Natural killer cell (primary cell): ENCODE measurements at places on chromosomes 5 and 9. TPM values are rescaled to one million over a fixed set of nuclear protein-coding genes. Genes with fewer than 3 reads are reported as not detected.

DNA sequence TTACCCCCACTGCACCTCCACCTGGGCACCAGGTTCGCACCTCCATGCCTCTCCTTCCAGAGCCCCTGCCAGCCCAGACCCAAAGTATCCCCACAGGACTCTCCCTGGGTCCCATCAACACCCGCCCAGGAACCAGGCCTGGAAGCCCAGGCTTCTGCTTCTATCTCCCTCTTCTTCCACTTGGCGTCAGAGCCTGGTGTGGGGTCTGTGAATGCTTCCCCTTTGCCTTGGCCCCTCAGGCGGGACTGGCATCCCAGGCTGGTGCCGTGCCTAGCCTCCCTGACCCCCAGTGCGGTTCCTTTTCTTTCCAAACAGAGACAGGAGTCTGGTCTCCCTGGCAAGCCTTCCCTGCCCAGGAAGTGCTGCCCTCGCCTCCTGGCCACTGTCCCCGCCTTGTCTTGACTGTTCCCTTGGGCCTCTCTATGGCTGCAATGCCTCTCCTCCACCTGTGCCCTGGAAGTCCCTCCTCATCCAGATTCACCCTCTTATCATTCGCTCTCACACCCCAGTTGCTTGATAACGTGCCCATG, 7.8 kb upstream of the TBC1D9B start:
- no peak for DNase-seq

- no peak for DNase-seq
Observed at GRCh38 chr9:101440714-101441230, 5.2 kb upstream of the ALDOB start.

Gene NUP155
- 27.9 TPM for total RNA-seq

Gene LHX2
- not detected for total RNA-seq

- DNase-seq: no peak
Observed at GRCh38 chr5:8216921-8217320, 348.0 kb downstream of the MTRR start.
